ENCODE measurements at places on chromosomes 1 and 21. TPM values are rescaled to one million over a fixed set of nuclear protein-coding genes. Genes with fewer than 3 reads are reported as not detected.

DNA sequence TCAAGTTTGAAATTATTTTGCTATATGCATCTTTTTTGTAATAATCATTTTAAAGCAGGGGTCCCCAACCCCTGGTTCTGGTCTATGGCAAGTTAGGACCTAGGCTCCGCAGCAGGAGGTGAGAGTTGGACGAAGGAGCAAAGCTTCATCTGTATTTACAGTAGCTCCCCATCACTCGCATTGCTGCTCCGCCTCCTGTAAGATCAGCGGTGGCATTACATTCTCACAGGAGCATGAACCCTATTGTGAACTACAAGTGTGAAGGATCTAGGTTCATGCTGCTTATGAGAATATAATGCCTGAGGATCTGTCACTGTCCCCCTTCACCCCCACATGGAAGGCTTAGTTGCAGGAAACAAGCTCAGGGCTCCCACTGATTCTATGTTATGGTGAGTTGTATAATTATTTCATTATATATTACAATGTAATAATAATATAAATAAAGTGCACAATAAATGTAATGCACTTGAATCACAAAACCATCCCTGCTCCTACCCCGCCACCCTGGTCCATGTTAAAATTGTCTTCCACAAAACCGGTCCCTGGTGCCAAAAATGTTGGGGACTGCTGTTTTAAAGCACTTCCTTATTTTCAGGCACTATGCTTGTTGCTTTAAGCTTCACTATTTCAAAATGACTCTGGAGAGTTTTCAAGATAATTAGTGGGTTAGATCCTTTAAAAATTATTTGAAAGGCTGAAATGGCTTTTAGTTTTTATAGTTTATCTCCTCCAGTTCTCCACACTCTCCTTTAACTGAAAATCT is 74.8 kb downstream of the PLA2G4A start:
- DNase-seq: no peak

DNA sequence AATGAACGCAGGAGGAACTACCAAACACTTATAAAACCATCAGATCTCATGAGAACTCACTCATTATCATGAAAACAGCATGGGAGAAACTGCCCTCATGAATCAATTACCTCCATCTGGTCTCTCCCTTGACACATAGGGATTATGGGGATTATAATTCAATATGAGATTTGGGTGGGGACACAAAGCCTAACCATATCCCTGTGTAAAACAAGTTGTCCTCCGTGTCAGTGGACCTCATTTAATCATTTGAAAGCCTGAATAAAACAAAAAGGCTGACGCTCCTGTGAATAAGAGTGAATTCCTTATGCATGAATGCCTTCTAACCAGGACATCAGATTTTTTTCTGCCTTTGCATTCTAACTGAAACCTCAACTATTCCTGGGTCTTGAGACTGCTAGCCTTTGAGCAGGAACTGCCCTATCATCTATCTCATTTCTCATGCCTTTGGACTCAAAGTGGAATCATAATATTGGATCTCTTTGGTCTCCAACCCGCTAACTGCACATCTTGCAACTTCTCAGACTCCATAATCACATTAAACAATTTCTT is 648.8 kb downstream of the ADGRL2 start:
- no peak for DNase-seq

GRCh38 chr1:55547405-55547804 is 332.2 kb upstream of the USP24 start:
- DNase-seq: no peak

DNA sequence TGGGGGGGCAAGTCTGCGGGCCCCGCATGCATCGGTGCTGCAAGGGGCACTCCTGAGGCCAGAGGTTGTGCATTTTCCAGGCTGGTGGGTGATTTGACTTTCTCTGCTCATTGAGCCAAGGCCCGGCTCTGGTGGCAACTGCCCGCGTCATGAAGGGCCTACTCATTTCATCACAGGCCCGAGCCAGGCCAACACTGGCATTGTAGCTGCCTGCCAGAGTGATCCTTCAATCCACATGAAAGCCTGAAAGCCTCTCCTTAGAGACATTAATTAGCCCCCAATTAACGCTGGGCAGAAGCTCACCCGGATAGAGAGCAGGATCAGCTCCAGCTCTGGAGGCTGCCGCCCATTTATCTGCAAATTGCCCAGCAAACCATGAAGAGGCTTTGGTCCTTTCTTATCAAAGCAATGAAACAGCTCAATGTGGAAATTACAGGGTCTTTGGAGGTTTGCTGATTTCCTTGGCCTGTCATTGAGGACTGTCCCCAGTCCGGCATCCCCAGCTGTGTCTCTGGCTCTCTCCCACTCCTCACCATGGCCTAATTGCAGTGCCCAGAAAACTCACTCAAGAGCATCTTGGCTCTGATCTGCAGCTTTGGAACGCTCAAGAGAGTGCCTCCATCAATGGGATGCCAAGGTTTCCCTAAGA is 50.4 kb upstream of the STUM start:
- DNase-seq: no peak

DNA sequence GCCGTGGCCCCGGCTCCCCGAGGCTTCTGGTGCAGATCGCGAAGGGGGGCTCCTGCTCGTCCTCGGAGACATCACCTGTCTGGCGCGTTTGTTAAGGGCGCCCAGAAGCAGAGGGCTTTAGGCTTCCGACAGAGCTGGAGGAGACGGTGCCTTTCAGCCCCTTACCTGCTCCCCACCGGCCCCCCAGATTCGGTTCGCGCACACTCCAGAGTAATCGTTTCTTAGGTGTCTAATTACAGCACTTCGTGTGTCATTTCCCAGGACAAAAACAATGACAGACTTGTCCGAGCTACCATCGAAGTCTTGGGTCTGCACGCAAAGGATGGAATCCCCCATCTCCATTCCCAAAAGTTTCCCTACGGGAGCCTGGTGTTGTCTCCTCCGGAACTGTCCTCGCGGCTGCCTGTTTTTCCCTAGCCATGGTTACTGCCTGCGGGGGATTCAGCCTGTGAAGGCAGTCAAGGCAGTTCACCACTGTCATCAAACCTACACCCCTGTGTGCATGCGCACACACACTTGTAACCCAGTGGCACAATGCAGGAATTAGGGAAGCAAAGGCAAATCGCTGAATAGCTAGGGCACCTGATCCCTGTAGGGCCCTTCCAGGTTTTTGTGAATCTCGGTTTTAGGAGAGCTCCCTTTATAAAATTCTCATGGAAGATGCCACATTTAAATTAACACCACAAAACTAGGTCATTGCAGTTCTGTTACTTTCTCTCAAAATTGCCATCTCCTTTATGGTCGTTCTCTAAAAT is 738 bp upstream of the CDC42BPA start:
- DNase-seq: peak; percentile 56

DNA sequence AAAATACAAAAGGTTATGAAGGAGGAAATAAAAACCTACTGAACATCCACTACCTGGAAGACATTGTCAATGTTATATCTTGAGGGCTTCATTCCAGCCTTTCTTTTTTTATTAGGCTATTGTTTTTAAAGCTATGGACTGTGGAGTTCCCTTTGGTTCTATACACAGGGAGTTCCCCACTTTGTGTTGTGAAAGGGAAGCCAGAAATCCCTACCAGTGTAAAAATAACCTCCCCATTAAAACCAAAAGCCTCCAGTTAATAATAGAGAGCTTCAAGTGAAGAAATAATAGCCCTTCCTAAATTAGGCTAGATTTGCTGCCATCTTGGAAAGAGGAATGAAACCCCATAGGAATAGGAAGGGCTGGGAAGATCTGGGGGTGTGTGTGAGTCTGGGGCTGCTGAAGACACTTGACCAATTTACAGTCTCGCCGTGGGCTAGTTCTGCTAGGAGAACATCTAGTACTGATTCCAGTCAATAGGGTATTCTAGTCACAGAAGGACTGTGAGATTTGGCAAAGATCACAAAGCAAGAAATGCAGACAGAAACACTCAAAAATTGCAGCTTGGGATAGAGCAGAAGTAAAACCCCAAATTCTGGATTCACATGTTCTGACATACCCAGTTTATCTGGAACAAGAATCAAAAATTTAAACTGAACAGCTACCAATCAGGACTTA is 32.4 kb upstream of the PTGFRN start:
- no peak for DNase-seq

- no peak for DNase-seq
Measured at GRCh38 chr1:111509997-111510375, 6.6 kb upstream of the ADORA3 start.

DNA sequence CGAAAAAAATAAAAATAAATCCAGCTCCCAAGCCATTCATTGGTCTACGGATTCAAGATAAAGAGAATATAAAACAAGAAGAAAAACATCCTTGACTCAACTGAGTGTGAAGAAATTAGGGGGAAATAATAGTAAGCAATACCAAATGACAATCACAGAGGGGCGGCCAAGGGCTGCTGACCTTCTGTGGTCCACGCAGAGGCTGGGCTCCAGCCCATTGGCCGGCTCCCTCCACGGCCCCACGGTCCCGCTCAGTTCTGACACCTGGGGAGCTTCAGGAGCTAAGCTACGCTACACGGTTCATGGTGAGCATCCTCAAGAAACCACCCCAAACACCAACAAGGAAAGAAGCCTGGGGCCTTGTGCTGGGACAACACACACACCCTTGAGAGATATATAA is 400 bp upstream of the KRTAP10-12 start:
- no peak for DNase-seq

DNA sequence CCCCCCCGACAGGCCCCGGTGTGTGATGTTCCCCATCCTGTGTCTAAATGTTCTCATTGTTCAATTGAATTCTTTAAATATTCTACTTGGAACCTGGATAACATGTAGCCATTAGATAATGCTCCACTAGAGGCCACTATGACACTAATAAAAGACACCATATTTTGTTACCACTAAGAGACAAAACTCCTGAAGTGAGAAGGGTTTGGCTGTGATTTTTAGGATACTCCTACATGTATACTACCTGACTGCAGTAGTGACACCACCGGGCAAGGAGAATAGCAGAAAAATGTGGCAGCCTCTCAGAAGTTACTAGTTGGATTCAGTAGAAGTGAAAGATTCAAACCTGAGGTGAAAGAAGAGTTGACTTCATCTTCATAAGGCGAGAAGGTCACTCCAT is 36.0 kb downstream of the F5 start:
- DNase-seq: no peak

GRCh38 chr1:102336602-102337001 is 339.9 kb upstream of the OLFM3 start:
- no peak for DNase-seq

DNA sequence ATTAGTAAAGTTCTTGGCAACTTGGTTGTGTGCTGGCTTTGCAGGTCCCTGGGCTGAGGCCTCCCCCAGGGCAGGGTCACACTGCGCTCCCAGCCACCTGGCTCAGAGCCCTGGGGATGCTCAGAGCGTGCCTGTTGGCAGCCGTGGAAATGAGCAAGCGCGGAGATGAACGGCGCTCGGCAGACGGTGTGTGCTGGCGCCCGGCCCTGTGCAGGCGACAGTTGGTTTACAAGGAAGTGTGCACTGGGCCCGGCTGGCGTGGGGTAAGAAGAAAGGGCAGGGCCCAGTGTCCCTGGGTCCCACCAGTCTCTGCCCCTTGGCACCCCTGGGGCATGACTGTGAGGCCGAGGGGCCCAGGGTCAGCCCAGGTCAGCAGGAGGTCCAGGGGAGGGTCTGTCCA is 25.7 kb upstream of the PEX10 start:
- DNase-seq: no peak

DNA sequence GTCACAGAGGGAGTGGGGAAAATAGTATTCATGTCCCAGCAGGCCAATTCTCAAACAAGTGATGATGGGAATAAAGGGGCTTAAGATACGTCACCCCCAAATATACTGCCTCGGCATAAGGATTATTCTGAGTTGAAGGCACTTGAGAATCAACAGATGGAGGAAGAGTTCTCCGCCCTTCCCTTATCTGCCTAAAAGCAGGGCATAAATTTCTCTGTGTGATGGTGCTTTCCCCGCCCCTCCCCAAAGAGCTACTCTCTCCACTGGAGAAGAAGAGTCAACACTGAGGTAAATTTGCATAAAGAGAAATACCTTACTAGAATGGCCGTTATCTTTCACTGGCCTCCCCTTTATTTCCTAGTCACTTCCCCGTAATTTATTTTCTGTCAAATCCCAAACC is 18.7 kb downstream of the BECN2 start:
- DNase-seq: no peak

DNA sequence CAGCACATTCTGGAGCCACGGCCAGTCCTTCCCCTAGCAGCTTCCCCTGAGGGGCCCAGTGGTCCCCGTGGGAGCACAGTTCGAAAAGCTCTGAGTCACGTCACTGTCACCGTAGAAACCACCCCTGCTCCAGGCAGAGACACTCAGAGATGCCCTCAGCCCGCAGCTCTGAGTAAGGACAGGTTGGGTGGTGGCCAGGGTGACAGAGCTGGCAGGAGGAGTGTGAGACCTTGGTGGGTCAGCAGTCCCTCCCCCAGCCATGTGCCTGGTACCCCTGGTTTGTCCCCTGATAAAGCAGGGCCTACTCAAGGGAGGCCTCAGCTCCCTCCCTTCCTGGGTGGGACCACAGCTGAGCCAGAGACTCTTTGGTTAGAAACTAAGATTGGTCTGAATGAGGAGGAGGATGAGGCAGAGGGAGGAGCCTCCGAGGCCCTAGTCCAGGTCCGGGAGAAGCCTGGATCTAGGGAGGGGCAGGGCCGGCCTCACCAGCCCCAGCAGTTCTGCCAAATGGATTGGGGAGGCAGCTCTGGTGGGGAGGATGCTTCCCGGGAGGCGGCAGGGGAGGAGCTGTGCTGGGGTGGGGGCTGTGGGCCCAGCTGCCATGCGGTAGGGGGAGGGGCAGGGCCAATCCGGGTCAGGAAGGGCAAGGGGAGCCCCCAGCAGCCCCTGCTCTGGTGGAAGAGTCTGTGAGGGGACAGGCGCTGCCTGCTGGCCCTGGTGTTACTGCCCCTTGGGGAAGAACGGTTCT is 55.2 kb downstream of the SLC9A1 start:
- DNase-seq: peak; percentile 53

- no peak for DNase-seq
Measured at GRCh38 chr1:44249543-44249942, 36.3 kb downstream of the DMAP1 start.

GRCh38 chr1:216902669-216903381 is 179.6 kb upstream of the ESRRG start:
- peak; percentile 34 for DNase-seq

GRCh38 chr1:20138961-20139550 is at the start of gene PLA2G2F:
Gene PLA2G2F, plus strand, starts transcription at chr1:20139323. Its CDS starts 105 bp downstream, at chr1:20139428.
- DNase-seq: no peak

GRCh38 chr1:37250371-37250770 is 216.1 kb upstream of the GRIK3 start:
- no peak for DNase-seq

DNA sequence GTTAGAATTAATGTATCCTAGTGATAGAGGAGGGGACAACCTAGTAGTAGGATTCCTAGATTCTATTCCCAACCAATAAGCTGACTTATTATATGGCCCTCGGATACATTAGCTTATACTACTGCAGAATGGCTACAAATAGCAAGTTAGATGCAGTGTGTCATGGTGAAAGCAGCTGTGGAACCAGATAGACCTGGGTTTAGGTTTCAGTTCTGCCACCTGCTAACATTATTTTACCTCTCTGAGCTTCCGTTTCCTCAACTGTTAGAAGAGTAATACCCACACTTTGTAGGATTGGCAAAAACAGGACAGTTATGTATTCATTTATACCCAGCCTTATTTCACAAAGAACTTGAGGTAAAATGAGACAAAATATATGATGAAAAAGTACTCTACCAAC is 21.6 kb upstream of the MAGOH start:
- no peak for DNase-seq

Gene CD247
- total RNA-seq: 3.3 TPM

Gene FNDC5
- not detected for total RNA-seq

Gene CCDC27
- not detected for total RNA-seq

Gene PRELP
- 14.8 TPM for total RNA-seq

Gene TSNAX
- total RNA-seq: 4.0 TPM
